ENCODE measurements at places on chromosomes 2 and 18.

DNA sequence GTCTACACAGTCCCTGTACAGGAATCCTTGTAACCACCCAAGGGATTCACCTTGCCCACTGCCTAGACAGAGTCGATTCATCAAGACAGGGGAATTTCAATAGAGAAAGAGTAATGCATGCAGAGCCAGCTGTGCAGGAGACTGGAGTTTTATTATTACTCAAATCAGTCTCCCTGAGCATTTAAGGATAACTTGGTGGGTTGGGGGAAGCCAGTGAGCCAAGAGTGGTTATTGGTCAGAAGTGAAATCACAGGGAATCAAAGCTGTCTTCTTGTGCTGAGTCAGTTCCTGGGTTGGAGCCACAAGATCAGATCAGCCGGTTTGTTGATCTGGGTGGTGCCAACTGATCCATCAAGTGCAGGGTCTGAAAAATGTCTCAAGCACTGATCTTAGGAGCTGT is 17.8 kb upstream of the FAM98A start:
- DNase-seq: no peak

DNA sequence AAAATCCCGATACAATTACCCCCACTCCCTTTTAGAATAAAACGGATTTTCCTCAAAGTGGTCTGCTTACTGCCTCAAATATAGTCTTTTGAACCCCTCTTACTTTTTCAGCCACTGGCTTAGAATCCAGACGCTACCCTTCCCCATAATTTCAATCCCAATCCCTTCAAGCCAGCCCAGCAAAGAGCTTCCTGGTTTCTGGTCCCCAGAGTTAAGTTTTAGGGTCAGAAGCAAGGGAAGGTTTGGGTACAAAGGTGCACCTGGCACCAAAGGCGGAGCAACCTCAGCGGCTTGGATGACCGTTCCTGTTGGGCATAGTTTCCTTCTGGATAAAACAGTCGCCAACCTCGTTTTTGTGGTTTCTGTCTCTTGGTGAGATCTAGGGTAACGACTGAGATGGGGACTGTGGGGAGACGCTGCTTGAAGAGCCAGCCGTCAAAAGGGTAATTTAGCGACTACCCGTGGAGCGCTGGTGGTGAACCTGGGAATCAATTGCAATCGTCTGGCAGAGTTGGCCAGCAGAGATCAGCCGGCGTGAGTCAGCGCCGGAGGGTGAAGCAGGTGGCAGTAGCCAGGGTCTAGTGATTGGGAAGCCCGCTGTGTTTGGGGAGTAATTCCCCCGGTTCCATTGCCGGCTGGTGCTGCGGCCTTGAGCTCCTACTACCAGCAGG is 1.6 kb downstream of the FEV start:
- no peak for DNase-seq

- DNase-seq: no peak
These were observed 253.8 kb downstream of the AFF3 start for GRCh38 chr2:99888617-99889016.

- DNase-seq: no peak
These were observed 55.3 kb downstream of the OSBPL1A start for GRCh38 chr18:24342347-24342746.

GRCh38 chr18:56431551-56431950 is 206.8 kb downstream of the TXNL1 start:
- DNase-seq: no peak

GRCh38 chr2:54523324-54523959 is 67.3 kb downstream of the SPTBN1 start:
- DNase-seq: no peak

- DNase-seq: no peak
These were observed 6.5 kb downstream of the TMEM163 start for GRCh38 chr2:134712299-134712698.

GRCh38 chr2:225494100-225494459 is 94.6 kb downstream of the NYAP2 start:
- no peak for DNase-seq

GRCh38 chr2:57278451-57278850 is 768.2 kb upstream of the VRK2 start:
- no peak for DNase-seq

DNA sequence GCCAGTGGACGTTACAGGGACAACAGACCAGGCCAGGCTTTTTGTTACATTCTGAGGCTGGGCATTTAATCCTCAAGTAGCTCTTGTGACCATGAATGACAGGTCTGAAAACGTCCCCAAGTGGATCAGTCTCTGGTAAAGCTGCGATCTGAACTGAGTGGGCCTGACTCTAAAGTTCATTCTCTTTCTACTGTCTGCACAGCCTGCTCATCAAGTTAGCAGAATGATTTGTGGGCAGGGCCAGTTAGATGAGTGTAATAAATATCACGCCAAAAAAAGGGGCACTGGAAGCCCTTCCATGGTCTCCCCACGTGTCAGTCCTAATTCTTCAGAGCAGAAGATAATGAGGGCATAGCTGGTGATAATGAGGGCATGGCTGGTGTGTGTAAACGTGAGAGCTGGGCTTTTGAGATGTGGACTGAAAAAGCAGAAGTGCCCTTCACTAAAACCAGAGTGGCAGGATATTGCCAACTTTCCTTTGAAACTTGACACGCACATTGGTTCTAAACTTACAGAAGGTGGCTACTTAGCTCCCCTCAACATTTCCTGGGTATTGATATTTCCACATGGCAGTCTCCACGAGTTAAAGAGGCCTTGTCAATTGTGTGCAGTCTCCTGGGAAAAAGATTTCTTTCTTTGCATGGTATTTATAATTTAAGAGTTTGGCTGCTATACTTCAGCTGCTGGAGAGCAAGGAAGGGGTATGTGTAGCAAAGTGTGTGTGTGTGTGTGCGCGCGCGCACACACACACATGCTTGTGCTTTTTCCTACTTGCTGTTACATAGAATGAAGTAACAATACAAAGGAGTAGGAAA is 72.7 kb upstream of the LYPD6B start:
- DNase-seq: no peak

DNA sequence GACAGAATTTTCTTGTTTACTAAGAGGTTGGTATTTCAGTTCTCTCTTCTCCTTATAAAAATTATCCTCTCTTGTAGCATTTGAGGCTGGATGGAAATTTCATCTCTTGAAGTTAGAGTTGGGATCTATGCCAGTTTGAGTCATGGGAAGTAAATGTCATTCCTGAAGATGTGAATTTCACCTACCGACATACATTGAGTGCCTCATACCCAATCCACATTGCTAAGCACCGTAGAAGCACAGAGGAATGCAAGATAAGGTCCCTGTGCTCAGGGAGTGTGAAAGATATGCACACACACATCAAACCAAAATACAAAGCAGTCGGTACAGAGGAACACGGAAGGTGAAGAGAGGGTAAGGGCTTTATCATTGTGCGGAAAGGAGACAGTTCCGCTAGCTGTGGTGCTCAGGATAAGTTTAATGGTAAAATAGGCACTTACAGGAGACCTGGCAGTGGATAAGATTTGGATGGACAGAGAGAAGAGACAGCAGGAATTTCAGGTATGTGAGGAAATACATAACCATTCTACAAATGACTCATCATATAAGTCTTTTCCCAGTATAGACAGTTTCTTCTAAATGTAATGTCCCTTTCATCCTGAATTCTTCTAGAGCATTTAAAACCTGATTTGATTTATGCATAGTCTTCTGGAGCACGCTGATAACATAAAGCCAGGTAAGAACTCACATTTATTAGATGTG is 205.3 kb upstream of the ST6GAL2 start:
- DNase-seq: no peak

DNA sequence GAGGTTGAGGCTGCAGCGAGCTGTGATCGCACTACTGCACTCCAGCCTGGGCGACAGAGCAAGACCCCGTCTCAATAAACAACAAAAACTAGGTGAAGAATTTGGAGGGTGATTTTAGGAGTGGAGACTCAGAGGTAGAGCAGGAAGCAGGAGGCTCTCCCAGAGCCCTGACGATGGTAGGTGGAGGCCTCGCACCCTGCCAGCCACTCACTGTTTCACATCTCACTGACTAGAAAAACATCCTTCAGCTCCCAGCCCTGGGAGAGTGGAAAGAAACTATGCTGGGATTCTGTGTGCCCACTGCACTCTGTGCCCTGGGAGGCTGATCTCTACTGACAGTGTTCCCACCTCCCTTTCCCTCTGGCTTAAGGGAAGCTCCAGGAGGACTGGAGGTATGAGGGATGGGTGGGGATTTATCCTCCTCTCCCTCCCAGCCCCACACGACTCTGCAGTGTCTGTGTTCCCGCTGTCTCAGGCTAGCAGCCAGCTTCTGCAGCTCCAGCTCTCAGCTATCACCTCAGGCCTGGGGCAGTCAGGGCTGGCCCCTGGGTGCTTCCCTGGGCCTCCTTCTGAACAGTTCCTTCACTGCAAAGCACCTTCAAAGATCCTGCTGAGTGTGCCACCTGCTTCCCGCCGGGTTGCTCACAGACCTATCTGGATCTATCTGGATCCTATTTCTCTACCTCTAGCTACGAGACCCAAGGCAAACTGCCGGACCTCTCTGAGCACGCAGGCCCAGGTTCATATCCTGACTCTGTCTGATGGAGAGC is 9.6 kb downstream of the CIB4 start:
- DNase-seq: no peak

DNA sequence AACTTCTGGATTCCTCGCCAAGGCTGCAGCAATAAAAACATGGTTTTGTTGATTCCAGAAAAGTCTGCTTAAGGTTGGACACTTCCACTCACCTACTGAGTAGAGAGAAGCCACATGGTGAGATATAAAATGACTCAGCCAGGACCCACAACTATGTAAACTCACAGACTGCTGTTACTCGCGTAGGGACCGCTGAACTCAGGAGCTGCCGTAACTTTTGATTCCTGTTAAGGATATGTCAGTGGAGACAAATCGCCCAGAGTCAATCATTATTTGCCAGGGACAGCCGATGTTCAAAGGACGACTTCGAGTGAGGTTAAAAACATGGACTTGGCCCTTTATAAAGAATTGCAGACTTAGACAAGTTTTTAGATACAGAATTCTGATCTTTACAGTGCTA is 25.6 kb downstream of the CYB5A start:
- DNase-seq: no peak

GRCh38 chr18:79625195-79625923 is 54.2 kb upstream of the CTDP1 start:
- no peak for DNase-seq

- DNase-seq: no peak
These were observed 64.9 kb downstream of the MCFD2 start for GRCh38 chr2:46850742-46851141.

DNA sequence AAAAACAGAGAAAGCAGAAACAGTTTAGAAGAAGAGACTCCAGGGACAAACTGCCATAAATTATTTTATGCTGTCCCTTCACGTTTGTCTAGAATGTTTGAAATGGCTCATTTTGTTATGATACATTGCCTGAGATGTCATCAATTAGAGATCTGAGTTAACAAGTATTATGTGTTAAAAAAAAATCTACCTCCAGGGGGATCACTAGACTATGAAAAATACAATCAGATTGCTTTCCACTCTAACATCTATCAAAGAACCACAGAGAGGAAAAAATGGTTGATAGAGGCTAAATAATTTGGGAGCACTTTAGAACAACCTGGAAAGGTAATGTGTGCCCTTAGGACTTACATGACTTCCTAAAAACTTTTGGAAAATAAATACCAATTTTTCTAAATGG is 103.8 kb upstream of the CCDC150 start:
- no peak for DNase-seq

DNA sequence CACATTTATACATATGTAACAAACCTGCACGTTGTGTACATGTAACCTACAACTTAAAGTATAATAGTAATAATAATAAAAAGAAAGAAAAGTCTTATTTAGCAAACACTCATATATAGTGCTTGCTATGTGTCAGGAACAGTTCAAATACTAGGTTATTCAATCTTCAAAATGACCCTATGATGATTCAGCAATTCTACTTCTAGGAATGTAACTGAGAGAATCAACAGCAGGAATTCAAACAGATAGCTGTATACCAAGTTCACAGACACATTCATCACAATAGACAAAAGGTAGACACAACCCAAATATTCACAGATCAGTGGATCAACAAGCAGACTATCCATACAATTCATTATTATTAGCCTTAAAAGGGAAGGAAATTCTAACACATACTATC is 69.5 kb downstream of the MYO5B start:
- DNase-seq: no peak

DNA sequence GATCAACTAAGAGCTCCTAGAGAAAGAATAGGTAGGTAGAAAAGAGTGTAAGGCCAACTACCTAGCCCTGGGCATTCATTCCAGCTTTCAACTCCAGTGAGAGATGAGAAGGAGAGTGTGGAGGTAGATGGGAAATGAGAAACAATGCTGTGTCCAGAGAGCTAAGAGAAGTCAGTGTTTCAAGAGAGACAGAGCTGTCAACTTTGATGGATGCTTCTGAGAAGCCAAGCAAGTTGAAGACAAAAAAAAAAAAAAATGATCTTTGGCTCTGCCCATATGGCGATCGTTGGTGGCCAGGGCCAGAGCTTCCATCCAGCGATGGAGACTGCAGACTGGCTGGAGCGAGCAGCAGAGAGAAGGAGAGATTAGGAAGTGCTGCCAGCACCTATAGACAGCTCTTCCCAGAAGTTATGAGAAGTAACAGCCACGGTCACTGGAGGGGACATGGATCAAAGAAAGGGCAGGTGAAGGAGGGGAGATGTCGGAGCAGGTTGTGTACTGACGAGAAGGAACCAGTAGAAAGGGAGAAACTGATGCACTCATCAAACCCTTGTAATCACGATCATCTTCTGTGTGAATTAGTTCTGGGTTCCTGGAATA is 112.4 kb upstream of the PPP1CB start:
- DNase-seq: no peak

DNA sequence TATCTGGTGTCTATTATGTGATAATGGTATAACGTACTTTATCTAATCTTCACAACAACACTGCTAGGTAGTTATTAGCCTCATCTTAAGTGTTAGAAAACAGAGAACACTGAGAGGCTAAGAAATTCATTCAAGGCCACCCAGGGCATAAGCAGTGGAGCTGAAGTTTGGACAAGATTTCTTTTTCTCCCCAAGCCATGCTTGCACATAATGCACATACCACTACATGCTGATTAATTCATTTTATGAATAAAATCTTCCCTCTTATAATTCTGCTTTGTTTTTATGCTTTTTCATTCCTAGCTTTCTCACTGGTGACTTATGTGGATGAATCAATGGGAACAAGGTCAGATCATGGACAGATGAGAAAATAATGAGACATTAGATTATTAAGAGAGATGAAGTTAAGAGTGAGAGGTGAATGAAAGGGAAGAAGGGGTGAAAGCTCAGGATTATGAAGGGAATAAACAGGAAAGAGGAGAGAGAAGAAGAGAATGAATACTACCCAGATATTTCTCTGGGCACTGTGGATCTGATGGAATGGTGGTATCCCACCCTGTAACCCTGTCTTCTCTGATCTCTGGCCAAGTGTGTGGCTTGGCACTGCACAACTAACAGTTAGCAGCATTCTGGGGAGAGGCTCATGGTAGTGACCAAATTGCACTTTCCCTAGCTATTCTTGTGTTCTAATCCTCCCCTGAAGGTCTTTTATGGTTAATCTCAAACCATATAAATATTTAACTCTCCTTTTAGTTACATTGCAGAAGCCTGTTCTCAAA is 17.7 kb upstream of the GALNT3 start:
- DNase-seq: no peak

GRCh38 chr2:637804-638203 is 39.4 kb downstream of the TMEM18 start:
- no peak for DNase-seq

- no peak for DNase-seq
These were observed 3.3 kb downstream of the KIF3C start for GRCh38 chr2:25979001-25979400.

GRCh38 chr2:47010176-47010575 is 94.6 kb upstream of the MCFD2 start:
- no peak for DNase-seq

Measured in cerebellar nuclear complex (tissue), 1 donor.